Mammary epithelial cell (primary cell): ENCODE measurements at places on chromosomes 1 and 21. TPM values are rescaled to one million over a fixed set of nuclear protein-coding genes. Genes with fewer than 3 reads are reported as not detected.

FAF1 gene
- 20.0 TPM for polyA plus RNA-seq

PTGS2 gene
- 13.5 TPM for polyA plus RNA-seq

PRAMEF12 gene
- 0.06 TPM for polyA plus RNA-seq

LCE6A gene
- not detected for polyA plus RNA-seq

RUNX3 gene
- polyA plus RNA-seq: 0.59 TPM

FAAH gene
- polyA plus RNA-seq: 4.1 TPM

CCDC30 gene
- 0.08 TPM for polyA plus RNA-seq

WLS gene
- polyA plus RNA-seq: 64.1 TPM

DNAH14 gene
- polyA plus RNA-seq: 3.9 TPM

ATF6 gene
- polyA plus RNA-seq: 12.2 TPM

SLC39A1 gene
- 84.2 TPM for polyA plus RNA-seq

EEIG2 gene
- polyA plus RNA-seq: 2.2 TPM

C1orf53 gene
- 3.6 TPM for polyA plus RNA-seq

FAM177B gene
- polyA plus RNA-seq: not detected

DCST1 gene
- polyA plus RNA-seq: not detected

CA6 gene
- polyA plus RNA-seq: 0.08 TPM

RNU5D-1 gene
- polyA plus RNA-seq: not detected

LAD1 gene
- polyA plus RNA-seq: 71.7 TPM

KANK4 gene
- 2.9 TPM for polyA plus RNA-seq
